Lung (tissue), 17 donors: ENCODE measurements at places on chromosomes 1 and 21. TPM values are rescaled to one million over a fixed set of nuclear protein-coding genes. Genes with fewer than 3 reads are reported as not detected.
A peak's percentile ranks its signal among the peaks of the same experiment; 100 is the strongest.

MYOG gene
- total RNA-seq: not detected

REN gene
- total RNA-seq: 0.23 TPM

APCS gene
- total RNA-seq: 0.46 TPM

KIF17 gene
- 6.3 TPM for total RNA-seq

IFFO2 gene
- total RNA-seq: 18.9 TPM

DNA sequence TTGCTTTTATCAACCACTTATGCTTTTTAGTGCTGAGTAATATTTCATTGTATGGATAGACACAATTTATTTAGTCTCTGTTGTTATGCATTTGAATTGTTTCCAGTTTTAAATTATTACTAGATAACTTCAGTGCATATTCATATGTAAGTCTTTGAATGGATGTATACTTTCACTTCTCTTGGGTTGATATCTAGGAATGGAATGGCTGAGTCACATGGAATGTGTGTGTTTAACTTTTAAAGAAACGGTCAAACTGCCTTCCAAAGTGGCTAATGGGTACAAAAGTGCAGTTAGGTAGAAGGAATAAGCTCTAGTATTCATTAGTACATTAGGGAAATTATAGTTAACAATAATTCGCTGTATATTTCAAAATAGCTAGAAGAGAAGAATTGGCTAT lies 82.4 kb downstream of the NPHS2 start:
- H3K4me1 ChIP-seq: no peaks in the 10 kb centered on the region
- no peaks in the 10 kb centered on the region for H3K36me3 ChIP-seq
- no peak overlapping the region for H3K27ac ChIP-seq
- H3K4me3 ChIP-seq: no peak overlapping the region
- no peaks in the 10 kb centered on the region for H3K27me3 ChIP-seq

GRCh38 chr1:44707959-44708831 lies 22.8 kb downstream of the RNU5D-1 start:
- H3K27ac ChIP-seq: no peak overlapping the region
- H3K4me3 ChIP-seq: no peak overlapping the region
- no peaks in the 10 kb centered on the region for H3K27me3 ChIP-seq
- peak; percentile 44 for DNase-seq

- no peaks in the 10 kb centered on the region for H3K27me3 ChIP-seq
- H3K4me3 ChIP-seq: no peak overlapping the region
- H3K36me3 ChIP-seq: no peaks in the 10 kb centered on the region
- no peak overlapping the region for H3K27ac ChIP-seq
These were observed 326.7 kb upstream of the RGS18 start for GRCh38 chr1:191831572-191831971.

- DNase-seq: peak; percentile 29
- H3K4me1 ChIP-seq: peaks cover 7% of the 10 kb centered on the region
- H3K4me3 ChIP-seq: peak overlapping the region; percentile 24
- peaks cover 50% of the 10 kb centered on the region for H3K27me3 ChIP-seq
- H3K36me3 ChIP-seq: no peaks in the 10 kb centered on the region
These were observed 520 bp downstream of the CLIC6 start for GRCh38 chr21:34669149-34669879.

DNA sequence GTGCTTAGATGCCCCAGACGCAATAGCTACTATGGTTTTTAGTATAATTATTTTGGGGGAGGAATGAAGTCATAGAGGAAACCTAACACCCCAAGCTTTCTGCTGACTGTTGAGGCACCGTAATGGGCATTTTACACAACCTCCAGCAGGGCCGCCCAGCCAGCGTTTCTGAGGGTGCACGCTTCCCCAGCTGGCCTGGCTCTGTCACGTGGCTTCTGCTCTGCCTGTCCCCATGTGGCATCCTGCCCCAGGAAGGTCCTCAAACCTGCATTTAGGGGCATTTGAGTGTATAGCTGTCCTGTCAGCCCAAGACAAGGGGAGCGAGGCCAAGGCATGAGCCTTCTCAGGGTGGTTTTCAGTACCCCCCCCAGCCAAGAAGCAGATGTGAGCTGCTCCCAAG lies 10.4 kb upstream of the NEK2 start:
- H3K4me3 ChIP-seq: no peak overlapping the region
- H3K36me3 ChIP-seq: no peaks in the 10 kb centered on the region
- H3K27me3 ChIP-seq: no peaks in the 10 kb centered on the region
- H3K27ac ChIP-seq: no peak overlapping the region

DNA sequence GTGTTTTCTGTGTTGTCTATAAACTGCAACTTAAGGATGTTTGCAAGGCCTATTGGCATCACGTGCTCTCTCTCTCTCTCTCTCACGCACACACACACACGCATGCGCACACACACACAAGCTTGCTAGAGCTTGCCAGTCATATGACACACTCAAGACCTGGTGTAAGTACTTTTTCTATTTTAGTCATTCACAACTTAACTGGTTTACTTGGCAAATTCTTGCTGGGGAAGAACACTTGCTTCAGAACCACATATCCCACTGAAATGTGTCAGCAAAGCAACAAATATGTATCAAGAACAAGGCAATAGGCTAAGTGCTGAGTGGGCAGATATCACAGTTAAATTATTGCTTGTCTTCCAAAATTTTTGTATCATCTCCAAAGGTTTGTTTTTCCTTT lies 107.8 kb downstream of the DISC1 start:
- DNase-seq: no peak
- no peaks in the 10 kb centered on the region for H3K27me3 ChIP-seq
- H3K27ac ChIP-seq: no peak overlapping the region
- no peak overlapping the region for H3K4me3 ChIP-seq
